ENCODE measurements at places on chromosomes 3 and 15.

DNA sequence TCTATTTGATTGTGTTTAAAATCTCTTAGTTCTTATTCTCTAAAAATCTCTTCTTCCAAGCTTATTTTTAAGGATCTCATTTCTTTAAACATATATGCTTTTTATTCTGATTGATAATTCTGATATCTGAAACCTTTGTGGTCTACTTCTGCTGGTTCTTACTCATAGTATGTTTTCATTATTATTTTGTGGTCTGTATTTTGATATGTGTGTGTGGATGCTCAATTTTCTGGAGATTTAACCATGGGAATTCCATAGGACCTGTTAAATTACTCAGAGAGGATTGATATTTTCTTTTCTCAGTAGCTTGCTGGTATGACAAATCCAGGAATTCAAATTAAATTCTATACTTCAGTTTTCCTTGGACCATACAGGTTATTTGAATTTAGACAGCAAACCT is 14.7 kb upstream of the HHLA2 start:
- DNase-seq: no peak

- no peak for DNase-seq
Observed at GRCh38 chr3:176247191-176247590, 950.1 kb downstream of the TBL1XR1 start.

DNA sequence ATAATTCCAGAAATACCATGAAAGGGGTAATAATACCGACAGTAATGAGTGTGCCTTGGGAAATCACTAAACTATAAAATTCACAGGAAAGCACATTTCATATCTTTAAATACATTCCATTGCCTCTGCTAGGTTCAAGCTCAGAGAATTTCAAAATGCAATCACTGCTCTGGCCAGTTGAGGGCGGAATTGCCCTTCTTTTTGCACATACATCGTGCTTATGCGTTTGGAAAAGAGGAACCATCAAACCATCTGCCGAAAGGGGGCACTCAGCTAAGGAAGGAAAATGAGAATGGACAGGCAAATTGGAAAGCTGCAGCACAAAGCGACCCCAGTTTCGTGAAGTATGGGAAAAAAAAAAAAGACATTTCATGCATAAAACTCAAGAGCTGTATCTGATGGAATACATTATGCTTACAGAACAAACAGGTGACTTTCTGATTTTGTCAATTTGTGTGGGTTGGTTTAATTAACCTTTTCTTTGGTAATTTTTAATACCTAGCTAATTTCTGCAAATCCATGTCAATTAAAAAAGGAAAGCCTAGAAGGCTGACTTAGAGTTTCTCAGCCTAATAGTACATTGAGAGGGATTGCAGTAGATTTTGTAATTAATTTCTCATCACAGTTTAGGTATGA is 61.4 kb downstream of the TUSC7 start:
- peak; percentile 86 for DNase-seq

- no peak for DNase-seq
Observed at GRCh38 chr15:48905847-48906246, 27.9 kb downstream of the EID1 start.

- no peak for DNase-seq
Observed at GRCh38 chr3:136685882-136686281, 66.3 kb downstream of the STAG1 start.

DNA sequence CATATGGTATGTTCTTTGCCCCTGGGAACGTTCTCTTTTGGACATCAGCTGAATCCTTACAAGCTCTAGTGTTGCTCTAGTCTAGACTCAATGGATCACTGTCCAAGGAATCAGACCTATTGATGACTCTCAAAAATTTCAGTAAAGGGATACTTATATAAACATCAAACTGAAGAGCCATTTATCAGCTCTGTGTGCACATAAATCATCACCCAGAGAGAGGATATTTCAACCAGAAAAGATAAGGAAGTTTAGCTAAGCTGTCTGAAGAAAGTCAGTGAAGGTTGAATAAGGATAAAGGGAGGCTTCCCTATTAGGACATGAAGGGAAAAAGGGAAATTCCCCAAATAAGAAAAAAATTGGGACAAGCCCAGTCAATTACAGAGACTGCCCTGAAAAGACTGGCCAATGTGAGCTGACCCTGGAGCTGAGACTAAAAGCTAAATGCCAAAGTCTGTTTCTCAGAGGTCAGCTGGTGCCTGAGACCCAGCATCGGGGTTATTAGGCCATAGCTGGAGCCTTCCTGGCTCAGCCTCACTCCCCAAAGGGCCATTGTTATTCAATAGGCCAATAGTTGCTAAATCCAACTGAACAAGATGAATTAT is 424.1 kb upstream of the THBS1 start:
- no peak for DNase-seq

DNA sequence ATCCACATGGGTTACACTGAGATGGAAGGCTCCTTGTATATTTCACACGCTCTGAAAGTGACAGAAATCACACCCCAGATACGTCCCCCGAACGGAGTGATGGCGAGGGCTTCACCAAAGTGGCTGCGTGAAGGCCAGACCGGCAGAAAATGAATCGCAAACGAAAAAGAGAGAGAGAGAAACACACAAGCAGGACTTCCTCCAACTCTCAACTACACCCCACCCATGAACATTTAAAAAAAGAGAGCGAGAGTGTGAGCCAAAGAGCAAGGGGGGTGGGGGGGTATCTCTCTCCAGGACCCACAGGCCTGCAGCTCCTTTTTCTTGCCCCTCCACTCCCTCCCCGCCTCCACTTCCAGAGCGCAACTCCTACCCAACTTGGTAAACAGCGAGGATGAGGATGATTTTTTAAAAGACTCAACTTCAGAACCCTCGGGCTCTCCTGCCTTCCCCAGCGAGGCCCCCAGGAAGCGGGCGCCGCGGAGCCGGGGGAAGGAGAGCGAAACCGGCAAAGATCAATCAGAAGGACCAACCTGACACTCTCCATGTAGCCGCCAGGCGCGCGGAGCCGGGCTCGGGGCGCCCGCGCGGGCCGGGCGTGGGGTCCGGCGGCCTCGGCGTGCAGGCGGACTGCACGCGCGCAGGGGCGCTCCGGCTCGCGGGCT is 519.1 kb downstream of the FOXP1 start:
- DNase-seq: no peak

DNA sequence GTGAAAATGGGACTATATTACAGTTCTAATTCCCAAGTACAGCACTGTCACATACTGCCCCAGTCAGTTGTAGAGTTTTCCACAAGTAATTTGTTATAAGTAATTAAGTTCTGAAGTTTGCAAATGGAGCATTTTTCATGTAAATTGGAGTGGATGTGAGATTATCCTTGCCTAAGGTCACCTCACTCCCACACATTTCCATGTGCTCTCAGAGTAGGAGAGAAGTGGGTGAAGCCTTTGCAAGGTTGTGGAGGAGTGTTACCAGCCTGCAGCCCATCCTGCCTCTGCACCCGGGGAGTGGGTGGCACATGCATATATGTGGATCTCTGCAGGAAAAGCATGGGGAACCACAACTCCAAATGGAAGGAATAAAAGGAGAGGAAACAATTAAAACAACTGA is 169.8 kb downstream of the CD47 start:
- no peak for DNase-seq

- no peak for DNase-seq
Observed at GRCh38 chr3:52036222-52036694, 20.1 kb downstream of the DUSP7 start.

DNA sequence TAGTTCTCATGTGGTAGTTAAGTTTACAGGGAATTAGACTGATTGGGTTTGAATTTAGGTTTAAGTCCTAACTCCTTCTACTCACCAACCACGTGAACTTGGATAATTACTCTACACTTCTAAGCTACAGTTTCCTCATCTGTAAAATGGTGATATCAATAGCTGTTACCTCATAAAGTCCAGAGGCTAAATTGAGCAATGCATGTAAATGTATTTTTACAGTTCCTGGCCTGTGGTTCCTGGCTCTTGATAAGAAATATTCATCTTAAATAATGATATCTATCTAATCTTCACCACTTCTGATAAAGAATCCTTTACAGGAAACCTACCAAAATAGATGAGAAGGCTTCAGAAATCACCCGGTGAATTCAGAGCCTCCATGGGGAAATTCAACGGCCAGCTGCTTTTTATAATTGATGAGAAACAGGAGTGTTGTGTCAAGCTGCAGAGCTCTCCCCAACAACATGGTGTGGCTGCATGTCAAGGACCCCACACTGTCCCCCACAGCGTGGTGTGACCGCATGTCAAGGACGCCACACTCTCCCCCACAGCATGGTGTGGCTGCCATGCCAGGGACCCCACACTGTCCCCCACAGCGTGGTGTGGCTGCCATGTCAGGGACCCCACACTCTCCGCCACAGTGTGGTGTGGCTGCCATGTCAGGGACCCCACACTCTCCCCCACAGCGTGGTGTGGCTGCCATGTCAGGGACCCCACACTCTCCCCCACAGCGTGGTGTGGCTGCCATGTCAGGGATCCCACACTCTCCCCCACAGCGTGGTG is 80.8 kb upstream of the PEX5L start:
- no peak for DNase-seq

- peak; percentile 56 for DNase-seq
Observed at GRCh38 chr3:145798696-145799537, 362.1 kb downstream of the PLOD2 start.

- DNase-seq: peak; percentile 79
Observed at GRCh38 chr15:40055576-40056293, 16.8 kb upstream of the SRP14 start.

- no peak for DNase-seq
Observed at GRCh38 chr3:100097919-100098783, 16.1 kb downstream of the FILIP1L start.

- DNase-seq: no peak
Observed at GRCh38 chr3:15333956-15334263, 1.5 kb upstream of the SH3BP5 start.

DNA sequence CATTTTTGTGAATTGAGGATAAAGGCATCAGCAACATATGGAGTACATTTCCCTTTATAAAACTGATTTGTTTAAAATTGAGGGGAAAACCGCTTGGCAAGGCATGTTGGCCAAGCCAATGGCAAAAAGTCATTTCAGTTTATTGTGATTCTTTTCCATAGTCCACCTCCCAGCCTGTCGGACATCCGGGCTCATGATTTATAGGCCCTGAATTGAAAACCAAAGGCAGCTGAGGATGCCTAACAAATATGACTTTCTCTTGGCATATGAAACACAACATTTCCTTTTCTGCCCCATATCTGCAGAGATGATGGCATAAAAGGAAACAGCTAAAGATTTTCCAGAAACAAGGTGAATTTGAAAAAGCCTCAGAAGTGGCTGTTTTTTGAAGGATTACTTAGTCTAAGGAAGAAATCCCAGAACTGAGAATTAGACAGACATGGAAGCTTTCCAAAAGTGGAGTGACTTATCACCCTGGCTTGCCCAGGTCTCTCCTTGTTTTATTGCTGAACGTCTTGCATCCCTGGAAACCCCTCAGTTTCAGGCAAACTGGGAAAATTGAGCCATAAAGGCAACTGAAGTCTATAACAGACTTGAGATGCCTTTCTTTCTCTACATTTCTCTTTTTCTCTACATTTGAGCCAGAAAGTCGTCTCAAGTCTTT is 74.0 kb downstream of the COL8A1 start:
- DNase-seq: no peak

GRCh38 chr3:131561511-131561910 is 58.7 kb upstream of the MRPL3 start:
- no peak for DNase-seq

DNA sequence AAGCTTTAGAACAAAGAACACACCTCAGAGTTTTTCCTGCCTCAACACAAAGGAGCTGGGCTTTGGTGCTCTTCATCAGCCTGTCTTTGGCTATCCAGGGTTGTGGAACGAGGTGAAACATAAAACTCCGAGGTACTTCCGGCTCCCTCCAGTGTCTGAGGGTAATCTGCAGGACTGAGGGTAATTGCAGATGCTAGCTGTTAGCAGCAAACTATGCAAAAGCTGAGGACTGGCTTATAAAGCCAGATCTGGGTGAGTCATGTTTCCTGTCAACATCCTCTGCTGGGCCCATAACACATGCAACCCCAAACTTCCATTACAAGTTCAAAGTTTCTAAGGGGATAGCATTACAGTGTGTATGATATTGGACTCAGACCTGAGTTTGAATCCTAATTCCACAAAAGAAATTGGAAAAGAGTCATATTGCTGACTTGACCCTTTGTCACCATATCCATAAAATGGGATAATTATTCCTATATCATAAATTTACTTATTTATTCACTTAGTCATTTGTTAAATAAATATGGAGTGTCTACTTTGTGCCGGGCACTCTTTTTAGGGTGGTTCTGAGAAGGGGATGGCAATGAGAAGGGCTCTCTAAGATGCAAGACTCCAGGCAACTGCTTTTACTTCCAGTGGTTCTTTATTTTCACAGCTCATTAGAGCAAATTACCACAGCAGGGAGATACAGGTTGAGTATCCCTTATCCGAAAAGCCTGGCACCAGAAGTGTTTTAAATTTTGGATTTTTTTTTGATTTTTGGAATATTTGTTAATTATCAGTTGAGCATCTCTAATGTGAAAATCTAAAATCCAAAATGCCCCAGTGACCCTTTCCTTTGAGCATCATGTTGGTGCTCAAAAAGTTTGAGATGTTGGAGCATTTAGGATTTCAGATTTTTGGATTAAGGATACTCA is 9.5 kb upstream of the TRIM69 start:
- DNase-seq: no peak
